ENCODE measurements at places on chromosomes 3 and 15.

GRCh38 chr3:183532620-183533411 is 22.7 kb downstream of the KLHL6 start:
- no peak for DNase-seq

DNA sequence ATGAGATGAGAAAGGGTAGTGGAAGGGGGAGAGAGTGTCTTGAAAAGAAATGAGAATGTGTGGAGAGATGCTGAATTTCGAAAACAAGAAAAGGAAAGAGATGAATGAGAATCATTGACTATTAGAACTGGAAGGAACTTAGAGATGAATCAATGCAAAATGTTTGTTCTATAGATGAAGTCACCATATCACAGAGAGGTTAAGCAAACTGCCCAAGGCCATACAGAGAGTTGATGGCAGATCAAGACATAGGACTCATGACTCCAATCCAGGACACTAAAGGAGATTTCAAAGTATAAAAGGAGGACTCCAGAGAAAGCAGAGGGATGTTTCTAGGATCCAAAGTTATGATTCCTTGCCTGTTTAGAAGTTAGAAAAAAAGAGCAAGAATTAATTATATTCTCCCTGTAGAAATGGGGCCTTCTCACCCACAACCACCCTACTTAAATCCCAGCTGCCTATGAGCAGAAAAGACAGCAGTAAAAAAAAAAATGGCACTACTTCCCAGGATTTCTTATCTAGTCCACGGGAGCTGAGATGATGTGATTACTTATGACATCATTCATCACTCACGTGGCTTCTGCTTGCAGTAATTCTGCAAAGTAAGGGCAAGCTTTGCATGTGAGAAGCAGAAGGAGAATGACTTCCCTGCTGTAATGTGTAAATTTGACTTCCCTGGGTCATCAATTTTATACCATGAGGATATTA is 210.8 kb upstream of the MRPL3 start:
- no peak for DNase-seq

DNA sequence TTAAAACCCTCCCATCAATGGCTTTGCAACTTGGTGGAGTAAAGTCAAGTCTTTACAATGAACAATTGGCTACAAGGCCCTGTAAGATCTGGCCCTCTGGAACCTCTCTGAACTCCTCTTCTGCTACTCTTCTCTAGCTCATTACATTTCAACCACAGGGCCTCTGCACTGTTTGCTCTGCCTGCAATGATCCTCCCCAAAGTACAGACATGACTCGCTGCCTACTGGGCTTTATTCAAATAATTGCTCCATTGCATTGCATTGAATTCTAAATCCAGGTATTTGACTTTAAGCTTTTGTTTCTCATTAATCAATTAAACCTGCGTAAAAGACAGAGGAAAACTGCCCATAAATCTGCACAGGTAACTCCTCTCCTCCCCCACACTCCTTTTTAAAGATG is 96.7 kb downstream of the CD47 start:
- no peak for DNase-seq

- no peak for DNase-seq
Observed at GRCh38 chr3:111325160-111325718, 216.8 kb upstream of the CD96 start.

- no peak for DNase-seq
Observed at GRCh38 chr3:67819447-67819846, 165.0 kb upstream of the SUCLG2 start.

DNA sequence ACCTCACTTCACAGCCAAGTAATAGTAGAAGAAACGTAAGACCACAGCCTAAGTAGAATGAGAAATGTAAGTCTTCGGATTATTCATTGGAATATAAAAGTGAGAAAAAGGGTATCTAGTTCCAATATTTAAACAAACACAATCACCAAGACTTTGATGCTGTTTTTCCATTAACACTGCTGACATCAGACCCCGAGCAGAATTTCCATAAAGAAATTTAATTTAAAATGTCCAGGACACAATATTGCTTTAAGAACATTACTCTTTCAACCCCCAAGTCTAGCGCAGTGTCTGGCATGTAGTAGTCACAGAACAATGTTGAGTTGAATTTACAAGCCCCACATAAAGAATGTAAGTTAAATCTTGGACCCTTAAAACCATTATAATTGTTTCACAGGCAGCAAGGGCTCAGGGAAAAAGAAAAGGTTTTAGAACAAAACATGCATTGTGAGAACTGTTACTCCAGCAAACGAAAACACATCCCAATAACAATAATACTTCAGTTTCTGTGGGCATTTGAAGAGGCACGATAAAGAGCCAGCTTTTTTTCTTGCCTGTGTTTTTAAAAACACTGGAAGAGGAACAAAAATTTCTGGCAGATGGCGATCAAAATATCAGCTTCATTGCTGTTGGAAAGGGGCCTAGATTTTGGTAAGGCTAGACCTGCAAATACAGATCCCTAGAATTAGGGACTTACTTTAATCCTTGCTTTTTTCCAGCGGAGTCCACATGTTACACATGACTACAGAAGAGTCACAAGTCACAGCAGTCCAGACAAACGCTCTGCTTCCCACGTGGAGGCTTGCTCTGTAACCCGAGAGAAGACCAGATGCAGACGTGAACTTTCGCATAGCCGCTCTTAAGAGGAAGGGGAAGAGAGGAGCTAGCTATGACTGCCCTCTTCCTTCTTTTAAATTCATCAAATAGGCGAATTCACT is 77.9 kb upstream of the IGSF10 start:
- peak; percentile 19 for DNase-seq

GRCh38 chr3:162764808-162765071 is 1268.1 kb downstream of the OTOL1 start:
- no peak for DNase-seq

DNA sequence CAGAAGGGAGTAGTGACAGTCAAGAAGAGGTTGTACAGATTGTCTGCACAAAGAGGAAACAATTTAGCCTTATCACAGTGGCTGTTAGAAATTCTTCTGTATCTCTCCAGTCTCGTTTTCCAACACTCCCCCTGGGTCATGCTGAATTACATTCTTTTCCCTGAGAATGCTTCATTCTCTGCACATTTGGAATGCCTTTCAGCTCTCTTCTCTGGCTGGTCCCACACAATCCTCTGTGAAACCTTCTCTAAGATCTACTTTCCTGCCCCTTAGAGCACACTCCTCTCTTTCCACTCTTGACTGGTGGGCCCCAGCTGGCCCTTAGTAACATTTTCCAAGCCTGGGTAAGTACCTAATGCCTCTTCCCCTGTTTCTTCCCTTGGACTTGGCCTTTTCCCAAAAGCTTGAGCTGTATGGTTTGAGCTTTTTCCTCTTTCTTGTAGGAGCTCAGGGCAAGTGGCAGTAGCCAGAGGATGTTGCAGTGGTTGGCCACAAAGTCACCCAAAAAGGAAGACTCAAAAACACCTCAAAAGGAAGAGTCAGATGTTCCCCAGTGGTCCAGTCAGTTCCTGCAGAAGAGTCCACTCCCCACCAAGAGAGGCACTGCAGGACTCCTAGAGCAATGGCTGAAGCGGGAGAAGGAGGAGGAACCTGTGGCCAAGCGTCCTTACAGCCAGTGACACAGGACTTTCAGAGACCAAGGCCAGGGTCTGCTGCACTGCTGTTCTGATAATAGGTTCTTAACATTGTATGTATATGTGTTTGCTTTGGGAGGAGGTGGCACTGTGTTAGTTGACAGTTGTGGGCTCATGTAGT is 25.7 kb downstream of the HMCES start:
- DNase-seq, result no peak

- no peak for DNase-seq
Observed at GRCh38 chr15:45399381-45400212, 21.3 kb upstream of the GATM start.

DNA sequence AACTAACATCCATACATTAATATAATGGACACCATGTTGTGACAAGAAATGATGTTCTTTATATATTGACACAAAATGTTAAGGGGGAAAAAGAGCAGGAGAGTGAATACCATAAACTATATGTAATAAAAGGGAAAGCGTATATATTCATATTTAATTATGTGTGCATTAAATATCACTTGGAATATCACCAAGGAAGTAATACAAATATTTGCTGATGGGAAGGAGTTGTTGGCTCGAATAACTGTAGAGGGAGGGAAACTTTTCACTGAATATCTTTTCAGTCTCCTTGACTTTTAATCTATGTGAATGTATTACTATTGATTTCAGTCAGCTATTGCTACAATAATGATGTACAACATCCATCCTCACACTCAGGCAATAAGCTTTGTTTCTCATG is 167.0 kb upstream of the DPH6 start:
- DNase-seq, result no peak

GRCh38 chr3:124131580-124131979 is 139.7 kb upstream of the ROPN1 start:
- DNase-seq, result no peak

DNA sequence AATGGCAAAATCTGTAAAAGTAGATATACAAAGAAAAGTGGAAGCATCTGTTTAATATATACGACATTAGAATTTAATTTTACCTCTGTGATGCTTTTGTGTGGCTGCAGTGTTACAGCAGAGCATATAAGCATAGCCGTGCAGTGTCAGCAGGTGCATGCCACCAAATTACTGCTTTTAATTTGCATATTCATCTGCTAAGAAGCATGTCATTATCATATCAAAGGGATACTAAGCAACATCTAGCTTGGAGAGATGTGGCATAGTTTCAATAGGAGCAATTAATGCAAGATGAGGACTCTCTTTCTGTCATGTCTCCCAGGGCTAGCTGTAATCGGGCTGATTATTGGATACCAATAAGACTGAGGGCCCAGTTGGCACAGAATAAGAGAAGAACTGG is 214.4 kb upstream of the SOX2 start:
- DNase-seq, result no peak

DNA sequence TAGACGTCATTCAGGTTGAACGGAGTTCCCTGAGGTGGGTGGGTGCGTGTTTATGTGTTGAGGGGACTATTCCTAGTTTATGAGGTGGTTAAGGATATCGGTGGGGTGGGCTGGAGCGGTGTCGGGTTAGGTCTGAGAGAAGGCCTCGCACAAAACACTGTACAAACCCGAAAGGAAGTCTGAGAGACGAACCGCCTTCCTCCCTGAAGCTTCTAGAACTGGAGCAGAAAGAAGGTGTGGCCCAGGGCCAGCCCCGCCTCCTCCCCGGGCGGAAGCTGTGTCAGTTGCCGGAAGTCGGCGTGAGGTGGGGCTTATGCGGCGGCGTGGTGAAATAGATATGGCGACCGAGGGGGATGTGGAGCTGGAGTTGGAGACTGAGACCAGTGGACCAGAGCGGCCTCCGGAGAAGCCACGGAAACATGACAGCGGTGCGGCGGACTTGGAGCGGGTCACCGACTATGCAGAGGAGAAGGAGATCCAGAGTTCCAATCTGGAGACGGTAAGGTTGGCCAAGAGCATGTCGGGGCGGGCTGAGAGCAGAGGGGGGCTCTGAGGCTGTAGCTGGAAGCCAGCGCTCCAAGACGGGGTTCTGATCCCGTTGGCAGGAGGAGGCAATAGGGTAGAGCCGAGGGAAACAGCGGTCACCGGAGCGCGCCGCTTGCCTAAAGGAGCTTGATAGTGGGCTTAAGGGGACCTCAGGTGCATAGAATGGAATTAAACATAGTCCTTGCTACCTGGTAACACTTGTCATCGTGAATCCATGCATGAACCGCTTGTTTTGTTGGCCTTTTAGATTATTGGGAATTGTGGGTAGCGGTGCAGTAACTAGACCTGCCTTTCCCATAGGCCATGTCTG is at the start of gene HYPK:
Gene HYPK, plus strand, starts transcription at position 314 of the 856 bp plus-strand sequence. Its CDS starts 24 bp downstream, at position 338.
- peak; percentile 93 for DNase-seq

Measured in uterus (tissue), 4 donors.